ENCODE measurements at places on chromosomes 11 and 22.

DNA sequence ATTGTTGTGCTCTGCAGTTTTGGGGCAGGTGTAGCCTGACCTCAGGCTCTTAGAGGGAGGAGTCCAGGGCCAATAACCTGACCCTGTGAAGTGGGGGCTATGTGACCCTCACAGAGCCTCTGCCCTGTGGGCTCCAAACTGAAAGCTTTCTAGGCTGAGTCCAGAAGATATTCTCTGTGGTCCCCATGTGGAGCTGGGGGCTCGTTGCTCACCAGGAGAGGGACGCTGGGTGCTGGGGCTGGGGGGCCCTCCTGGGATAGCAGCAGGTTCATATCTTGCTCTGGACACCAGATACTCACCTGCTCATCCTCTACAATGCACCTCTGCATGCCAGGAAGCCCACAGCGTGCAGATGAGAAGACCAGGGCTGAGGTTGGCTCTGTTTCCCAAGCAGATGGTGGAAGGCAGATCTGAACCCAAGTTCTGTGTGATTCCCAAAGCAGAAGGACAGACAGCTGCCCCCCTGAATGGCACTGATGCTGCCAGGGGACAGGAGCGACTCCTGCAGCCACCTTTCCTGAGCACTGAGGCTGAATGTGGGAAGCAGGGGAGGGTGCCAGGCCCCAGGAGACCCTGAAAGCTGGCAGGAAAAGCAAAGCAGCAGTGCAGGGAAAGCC is 1022.0 kb downstream of the TBC1D22A start:
- DNase-seq, result no peak

DNA sequence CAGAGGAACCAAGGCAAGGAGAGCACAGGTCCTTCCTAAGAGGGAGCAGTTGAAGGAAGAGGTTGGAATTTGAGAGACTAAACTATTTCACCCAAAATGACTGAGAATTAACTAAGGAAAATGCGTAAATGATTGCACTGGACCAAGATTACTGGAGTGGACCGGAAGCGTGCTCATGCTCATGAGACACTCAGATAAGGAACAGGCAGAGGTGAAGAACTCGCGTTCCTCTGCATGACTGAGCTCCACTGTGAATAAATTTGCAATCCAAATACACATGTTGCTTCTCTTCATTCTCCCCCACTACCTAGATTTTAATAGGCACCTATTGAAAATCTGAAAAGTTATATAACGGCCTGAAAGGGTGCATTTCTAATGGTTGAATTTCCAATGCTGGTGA is 207.0 kb downstream of the KIRREL3 start:
- DNase-seq, result no peak

- no peak for DNase-seq
Measured at GRCh38 chr22:17194213-17194612, 25.0 kb downstream of the ADA2 start.

- no peak for DNase-seq
Measured at GRCh38 chr22:32409977-32410376, 2.1 kb downstream of the RTCB start.

- no peak for DNase-seq
Measured at GRCh38 chr11:78265326-78265725, 76.6 kb downstream of the USP35 start.

DNA sequence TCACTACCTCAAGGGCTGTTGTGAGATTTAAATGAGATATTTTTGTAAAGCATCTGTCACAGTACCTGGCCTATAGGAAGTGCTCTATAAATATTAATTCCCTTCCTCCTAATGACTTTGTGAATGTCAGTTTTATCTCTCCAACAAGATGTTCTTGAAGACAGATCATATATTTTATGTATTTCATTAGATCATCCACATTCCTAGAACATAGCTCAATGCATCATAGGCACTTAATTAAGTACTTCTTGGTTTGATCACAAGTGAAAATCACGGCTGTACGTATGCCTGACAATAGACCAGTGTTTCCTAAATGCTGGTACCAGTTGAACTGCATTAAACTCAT is 49.9 kb downstream of the RAB30 start:
- DNase-seq, result no peak

DNA sequence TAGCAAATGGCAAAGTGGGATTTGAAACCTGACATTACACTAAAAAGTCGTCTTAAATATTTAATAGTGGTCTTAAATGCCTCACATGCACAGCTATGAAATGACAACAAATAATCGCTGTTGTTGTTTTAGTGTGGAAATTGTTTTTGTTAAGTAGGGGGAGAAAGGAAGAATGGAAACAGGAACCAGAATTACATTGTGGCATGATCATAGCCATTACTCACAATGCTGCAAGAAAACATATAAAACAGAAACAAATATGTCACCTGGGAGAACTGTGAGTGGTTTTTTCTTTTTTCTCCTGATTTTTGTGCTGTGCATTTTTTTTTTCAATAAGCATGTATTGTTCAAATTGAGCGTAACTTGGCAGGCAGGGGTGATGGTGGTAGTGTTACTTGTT is 22.9 kb downstream of the FAM76B start:
- DNase-seq, result no peak

DNA sequence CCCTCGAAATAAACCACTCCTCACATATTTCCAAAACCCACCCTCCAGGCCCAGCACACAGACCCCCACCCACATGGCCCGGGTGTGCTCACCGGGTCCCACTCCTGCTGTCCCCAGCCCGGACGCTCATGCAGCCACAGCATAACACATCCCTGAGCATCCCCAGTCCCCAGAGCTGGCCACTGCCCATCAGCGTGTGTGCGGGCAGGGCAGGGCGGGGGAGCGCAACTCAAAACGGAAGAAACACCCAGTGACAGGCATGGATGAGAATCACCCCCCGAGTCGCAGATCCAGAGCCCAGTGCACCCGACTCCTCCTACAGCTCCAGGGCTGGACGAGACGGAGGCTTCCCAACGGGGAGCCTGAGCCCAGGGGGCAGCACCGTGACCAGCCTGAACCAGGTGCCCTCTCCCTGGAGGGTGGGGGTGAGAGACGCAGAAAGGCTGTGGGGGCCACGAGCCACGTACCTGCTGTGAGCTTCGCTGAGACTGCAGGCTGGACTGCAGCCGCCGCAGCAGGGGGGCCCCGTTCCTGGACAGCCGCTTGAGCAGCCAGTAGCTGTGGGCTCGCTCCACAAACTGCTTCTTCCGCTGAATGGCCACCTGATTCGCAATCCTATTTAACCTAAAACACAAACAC is 23.8 kb downstream of the BRD1 start:
- no peak for DNase-seq

DNA sequence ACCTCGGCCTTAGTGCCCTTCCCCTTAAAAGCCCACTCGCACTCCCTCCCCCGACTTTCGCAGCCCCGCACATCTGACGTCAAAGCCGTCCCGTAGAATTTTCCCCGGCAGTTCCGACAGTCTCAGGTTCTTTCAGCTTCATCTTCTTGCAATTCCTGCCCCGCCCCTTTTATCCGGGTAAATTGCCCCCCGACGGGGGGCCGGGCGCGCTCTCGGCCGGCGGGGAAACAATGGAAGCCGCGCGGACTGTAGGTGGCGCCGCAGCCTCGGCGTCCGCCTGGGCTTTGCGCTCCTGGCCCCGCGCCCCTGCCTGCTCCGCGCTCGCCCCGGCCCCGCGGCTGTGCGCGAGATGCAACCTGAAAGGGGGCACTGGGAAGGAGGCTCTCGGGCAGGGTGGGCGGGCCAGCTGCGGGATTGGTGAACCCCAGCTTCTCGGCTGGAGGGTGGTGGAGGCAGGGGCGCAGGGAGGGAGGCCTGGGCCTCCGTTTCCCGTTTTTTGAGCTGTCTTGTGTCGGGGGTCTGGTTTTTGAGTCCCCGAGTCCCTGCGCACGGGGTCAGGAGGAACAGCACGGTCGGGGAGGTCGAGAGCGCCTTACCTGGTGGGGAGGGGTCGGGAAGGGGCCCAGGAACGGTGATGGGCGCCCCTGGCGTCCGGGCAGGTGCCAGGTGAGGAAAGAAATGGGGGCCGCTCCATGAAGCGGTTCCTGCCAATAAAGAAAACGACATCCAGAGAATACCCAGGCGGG is 859 bp upstream of the FGF19 start:
- peak; percentile 51 for DNase-seq

GRCh38 chr11:65928667-65929066 is 9.4 kb downstream of the DRAP1 start:
- no peak for DNase-seq

DNA sequence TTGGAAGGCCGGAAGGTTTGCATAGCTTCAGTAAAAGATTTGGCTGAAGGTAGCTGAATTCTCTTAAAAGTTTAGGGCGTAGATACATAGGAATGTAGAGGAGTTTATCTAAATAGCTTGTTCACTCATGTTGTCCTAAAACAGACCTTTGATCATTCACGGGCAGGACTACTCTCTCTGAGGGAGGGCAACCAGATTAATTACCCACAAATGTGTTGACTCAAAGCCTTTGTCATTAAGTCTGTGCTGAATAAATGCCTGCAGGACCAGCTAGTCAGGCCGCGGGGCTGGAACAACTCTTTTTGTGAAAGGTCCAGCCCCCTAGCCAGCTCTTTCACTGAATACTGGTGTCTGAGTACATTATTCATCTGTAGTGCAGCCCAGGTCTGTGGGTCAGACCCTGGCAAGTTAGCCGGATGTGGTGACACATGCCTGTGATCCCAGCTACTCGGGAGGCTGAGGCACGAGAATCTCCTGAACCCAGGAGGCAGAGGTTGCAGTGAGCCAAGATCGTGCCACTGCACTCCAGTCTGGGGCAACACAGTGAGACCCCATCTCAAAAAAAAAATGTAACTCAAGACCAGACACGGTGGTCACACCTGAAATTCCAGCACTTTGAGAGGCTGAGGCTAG is 2.8 kb upstream of the FADD start:
- no peak for DNase-seq

- DNase-seq, result no peak
Measured at GRCh38 chr11:40302669-40303068, 1156.8 kb downstream of the LRRC4C start.

- DNase-seq, result no peak
Measured at GRCh38 chr11:13261591-13262061, 16.0 kb upstream of the BMAL1 start.

GRCh38 chr22:49482811-49483210 is 344.9 kb downstream of the BRD1 start:
- no peak for DNase-seq

DNA sequence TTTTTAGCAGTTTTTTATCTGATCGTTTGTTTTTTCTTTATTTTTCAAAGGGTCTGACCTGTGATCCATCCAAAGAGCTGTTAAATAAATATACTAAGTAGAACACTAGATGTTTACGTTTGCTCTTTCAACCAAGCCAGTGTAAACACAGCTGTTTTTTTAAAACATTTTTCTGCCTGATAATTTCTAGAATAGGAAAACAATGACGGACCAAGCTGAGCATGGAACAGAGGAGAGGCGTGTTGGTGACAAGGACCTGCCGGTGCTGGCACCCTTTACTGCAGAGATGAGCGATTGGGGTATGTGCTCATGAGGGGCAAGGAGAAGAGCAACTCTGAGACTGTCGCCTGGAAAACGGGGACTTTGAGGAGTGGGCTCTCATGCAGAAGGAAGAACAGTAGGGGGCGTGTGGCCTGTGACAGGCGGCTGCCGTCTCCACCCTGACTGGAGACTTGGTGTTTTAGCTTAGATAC is 28.6 kb upstream of the PANX2 start:
- DNase-seq, result no peak

- no peak for DNase-seq
Measured at GRCh38 chr11:73347067-73347466, 29.1 kb upstream of the RELT start.

- DNase-seq, result no peak
Measured at GRCh38 chr22:43506487-43506886, 94.7 kb downstream of the MPPED1 start.

- DNase-seq, result no peak
Measured at GRCh38 chr11:55732936-55733335, 40.3 kb upstream of the OR5D13 start.

GRCh38 chr11:34427186-34427805 is 11.4 kb upstream of the CAT start:
- no peak for DNase-seq

DNA sequence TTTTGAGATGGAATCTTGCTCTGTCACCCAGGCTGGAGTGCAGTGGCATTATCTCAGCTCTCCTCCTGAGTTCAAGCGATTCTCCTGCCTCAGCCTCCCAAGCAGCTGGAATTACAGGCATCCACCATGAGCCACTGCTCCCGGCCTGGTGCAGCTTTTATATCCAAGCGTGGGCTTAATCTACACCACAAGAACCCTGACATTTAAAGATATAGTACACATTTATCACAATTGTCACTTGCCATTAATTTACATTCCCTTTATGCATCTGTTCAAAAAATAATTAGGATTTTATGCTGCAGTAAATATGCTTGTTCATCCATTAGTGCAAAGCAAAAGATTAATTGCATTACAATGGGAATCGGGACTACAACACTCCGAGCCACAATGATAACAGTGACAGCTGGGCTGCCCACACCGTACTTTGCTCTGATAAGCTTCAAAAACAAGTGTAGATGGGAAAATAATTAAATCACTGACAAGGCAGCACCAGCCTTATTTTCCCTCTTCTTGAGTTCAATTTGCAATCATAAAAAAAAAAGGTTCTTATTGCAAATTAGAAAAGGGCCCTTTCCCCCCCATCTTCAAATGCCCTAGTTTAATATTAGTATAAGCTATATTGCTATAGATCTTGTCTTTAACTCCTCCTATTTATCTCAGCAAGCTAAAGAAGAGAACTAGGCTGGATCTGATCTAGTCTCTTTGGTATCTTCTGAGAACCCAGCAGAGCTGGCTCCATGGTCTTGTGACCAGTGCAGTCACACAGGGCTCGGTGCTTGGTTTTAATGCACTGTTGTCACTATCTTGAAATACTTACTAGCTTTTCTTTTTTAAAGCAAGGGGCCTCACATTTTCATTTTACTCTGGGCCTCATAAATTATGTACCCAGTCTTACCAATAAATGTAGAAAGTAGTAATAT is 206.2 kb upstream of the LRRC4C start:
- no peak for DNase-seq

DNA sequence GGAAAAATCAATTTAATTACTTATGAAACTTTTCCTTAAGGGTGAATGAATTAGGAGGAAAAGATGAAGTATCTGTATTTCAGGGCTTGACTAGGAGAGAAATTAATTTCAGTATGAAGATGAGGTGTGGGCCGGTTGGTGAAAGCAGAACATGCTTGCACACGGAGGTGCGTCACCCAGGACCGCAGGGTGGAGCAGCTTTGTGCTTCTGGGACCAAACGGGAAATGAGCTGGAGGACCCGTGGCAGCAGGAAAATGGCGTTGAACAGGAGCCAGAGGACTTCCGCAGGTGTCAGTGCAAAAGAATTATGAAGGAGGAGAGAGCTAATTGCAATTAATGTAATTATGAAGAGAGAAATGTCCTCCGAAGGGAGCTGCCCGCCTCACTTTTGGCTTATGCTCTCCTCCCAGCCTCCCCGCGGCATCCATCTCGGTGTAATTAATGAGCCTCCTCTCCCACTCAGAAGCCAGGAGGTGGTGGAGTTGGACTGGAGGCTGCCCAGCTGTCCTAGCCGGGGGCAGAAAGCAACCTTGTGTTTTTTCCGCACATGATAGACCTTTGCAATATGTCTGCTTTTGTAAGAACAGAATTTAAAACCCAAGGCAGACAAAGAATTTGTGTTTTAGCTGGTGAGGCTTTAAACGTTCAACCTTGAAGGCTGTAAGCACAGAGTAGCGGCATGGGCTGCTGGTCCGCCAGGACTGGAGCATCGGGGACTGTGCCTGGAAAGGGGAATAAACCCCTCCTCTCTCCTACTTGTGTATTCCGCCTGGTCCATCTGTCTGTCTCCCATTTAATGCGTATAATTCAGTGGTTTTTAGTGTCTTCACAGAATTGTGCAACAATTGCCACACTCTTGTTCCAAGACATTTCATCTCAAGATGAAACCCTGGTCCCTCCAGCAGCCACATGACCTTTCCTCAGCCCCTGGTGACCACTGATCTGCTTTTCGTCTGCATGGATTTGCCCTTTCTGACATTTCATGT is 180.6 kb downstream of the TBC1D22A start:
- no peak for DNase-seq

- DNase-seq, result peak; percentile 63
Measured at GRCh38 chr11:116641561-116642045, 131.2 kb downstream of the BUD13 start.
